ENCODE measurements at places on chromosomes 16 and 17. TPM values are rescaled to one million over a fixed set of nuclear protein-coding genes. Genes with fewer than 3 reads are reported as not detected.

The ZFP1 gene
- 6.7 TPM for total RNA-seq

DNA sequence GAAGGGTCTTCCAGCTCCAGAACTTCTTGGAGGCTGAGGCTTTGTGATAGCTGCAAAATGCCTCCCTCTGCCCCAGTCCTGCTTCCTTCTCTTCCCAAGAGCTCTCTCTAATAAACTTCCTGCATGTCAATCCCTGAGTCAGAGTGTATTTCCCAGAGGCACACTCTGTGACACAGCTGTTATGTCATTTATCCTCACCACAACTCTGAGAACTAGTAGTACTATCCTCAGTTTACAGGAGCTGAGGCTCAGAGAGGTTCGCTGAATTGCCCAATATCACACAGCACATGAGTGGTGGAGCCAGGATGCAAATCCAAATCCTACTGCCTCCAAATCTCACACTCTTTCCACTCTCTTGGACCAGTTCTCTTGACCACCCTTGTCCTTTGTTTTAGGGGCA lies 20.0 kb downstream of the UNC45B start:
- DNase-seq, result no peak

DNA sequence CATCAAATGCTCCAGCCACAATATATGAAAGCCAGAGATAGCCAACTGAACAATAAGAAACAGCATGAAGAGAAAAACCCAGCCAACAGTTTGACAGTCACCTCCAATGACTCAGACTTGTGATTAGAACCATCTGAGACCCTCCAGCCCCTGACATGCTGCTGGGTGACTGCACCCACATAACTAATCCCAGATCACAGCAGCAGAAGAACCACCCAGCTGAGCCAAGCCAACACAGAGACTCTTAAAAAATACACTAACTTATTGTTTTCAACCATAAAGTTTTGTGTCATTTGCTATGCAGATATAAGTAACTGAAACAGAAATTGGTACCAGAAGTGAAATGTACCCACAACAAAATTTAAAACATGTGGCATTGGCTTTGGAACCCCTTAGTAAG lies 314.3 kb upstream of the DYNLRB2 start:
- DNase-seq, result no peak

The CACNG1 gene
- total RNA-seq, result not detected

DNA sequence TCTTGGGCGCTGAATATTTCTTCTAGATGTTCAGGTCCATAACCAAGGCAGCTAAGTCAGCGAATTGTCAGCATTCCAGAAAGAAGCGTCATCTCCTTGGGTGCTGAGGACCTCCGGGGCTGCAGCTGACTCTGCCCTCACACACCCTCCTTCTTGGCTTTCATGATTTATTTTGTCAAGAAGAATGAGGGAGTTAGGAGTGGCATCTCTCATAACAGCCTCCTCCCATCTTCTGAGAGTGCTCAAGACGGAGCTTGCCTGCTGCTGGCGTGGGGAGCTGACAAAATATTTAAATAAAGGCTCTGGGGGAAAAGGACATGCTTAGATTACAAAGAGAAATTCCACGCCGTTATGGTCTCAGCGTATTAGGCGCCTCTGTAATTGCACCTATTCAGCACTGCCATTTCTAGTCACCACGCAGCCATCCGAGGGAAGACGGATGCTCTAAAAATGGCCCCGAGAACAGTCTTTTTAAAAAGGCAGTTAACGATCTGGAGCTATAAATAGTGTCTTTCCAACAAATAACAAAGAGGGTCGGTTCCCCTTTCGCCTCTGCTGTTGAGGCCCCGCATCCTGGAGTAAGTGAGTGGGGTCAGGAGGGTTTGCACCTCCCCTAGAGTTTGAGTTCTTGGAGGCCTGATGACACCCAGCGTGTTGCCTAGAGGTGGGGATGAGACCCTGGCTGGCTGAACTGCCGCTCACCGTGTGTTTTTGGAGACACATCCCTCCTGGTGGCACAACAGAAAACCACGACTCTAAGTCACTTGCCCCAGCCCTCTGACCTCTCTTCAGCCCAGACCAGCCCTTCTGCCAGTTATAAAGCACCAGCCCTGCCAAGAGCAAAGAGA lies 187.0 kb downstream of the CCDC182 start:
- DNase-seq, result no peak

The SPG7 gene
- total RNA-seq, result 104 TPM

The ITGB3 gene
- total RNA-seq, result 3.3 TPM

DNA sequence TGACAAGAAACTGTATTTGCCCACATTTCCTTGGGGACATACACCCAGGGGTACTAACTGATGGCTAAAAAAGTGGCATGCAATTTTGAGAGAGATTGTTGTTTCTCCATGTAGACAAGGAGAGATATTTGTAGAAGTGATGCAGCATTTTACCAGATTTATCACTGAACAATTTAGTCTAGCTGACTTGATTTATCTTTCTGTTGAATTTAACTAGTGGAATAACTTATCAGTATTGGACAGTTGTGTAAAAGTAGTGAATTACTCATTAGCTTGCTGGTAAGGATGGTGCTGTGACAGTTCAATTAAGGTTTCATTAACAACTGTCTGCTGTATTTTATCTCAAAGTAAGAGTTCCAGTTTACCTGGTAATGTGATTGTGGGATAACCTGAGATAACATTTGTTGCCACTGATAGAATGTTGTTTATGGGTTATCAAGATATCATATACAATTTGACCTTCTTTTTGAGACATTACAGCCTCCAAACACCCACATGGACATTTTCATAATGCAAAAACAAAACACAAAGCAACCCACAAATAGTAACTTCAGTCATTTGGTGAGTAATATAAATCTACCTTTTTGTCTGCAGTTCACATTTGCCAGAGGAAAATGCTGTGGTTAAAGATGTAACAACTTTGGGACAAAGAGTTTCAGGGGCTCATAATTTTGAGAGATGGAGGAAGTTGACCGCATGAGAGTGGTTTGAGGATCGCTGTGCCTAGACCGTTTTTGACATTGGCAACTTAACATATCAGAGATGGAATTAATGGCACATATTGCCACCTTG lies 3.8 kb downstream of the NLK start:
- DNase-seq, result no peak

The DPEP3 gene
- total RNA-seq, result not detected

The NHLRC4 gene
- total RNA-seq, result 0.11 TPM

GRCh38 chr17:72024457-72024856 lies 96.4 kb upstream of the SOX9 start:
- DNase-seq, result no peak

DNA sequence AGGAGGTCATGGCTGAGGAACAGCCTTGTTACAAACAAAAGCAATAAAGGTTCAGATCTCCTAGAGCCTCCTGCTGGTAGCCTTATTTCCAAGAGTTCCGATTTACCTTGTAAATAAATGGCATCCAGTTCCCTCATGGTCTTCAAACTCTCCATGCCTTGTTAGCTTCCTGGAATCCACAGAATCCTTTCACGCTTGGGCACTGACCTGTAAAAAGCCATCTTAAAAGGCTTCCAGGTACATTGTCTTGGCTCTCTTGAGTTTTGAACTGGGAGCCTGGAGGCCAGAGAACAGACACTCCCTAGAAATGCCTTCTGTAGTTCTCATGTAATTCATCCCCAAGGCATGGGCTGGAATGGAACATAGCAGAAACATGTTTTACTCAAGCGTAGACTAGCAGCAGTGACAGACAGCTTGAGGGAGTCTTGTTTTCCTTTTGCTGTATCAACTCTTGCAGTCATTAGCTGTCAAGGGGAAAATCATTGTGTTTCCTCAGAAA lies 207.9 kb downstream of the SNX29 start:
- DNase-seq, result no peak

- DNase-seq, result no peak
Measured at GRCh38 chr16:16030449-16030848, 81.0 kb downstream of the ABCC1 start.

GRCh38 chr16:61792194-61792909 lies 243.9 kb downstream of the CDH8 start:
- DNase-seq, result no peak

GRCh38 chr16:82062645-82063058 lies 27.6 kb downstream of the HSD17B2 start:
- DNase-seq, result no peak

The ZFP90 gene
- total RNA-seq, result 11.0 TPM

The EVI2A gene
- 2.9 TPM for total RNA-seq

GRCh38 chr16:67552476-67552875 lies 9.8 kb upstream of the CTCF start:
- DNase-seq, result no peak

- no peak for DNase-seq
Measured at GRCh38 chr17:65771704-65772103, 210.3 kb upstream of the AXIN2 start.

GRCh38 chr16:4367393-4367856 lies 4.2 kb upstream of the VASN start:
- no peak for DNase-seq

The CDRT15L2 gene
- not detected for total RNA-seq

GRCh38 chr17:67074781-67075180 lies 30.4 kb downstream of the CACNG1 start:
- DNase-seq, result no peak

- no peak for DNase-seq
Measured at GRCh38 chr17:55390364-55390977, 31.2 kb downstream of the MMD start.

GRCh38 chr16:2924901-2925755 lies 13.4 kb downstream of the FLYWCH1 start:
- DNase-seq, result no peak

DNA sequence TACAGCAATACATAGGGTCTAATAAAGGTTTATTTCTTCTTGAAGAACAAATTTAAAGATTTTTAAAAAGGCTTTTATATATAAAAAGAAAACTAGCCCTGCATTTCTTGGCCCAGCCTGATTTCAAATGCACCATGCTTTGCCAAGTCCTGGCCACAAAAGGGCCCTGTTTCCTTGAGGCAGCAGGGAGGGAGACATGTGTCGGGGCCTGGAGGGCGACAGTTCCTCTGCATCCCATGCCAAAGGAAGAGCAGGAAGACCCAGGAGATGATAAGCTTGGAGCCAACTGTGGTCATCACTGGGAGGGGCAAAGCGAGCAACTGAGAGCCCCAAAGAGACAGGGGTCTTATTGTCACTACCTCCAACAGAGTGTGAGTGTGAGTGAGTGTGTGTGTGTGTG lies 571.5 kb upstream of the PSMD7 start:
- DNase-seq, result no peak

The USH1G gene
- not detected for total RNA-seq

All from left ventricle myocardium inferior (tissue), 1 donor.